ENCODE measurements at places on chromosomes 5 and 9.
A peak's percentile ranks its signal among the peaks of the same experiment; 100 is the strongest.

DNA sequence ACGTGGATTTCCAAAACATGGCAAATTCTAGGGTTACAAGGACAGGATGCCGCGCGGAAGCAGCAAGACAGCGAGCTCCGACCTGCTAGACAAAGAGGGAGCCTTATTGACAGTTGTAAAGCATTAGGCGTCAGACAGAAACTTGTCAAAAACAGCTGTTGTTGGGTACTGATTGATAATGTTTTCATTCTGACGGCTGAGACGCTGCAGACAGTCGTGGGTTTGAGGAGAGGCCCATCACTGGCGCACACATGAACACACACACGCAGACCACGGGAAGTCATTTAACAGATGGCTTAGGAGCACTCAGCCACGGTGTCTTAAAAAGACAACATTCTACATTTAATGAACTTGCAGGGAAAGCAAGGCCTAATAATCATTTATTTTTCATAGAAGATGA lies 324.0 kb downstream of the NDUFS4 start:
- DNase-seq: no peak

- DNase-seq: no peak
These were observed 326.9 kb downstream of the ARHGEF28 start for GRCh38 chr5:73952872-73953271.

- peak; percentile 96 for DNase-seq
These were observed at the start of gene CCDC171 for GRCh38 chr9:15552636-15553527. TSS of gene CCDC171 (plus strand) at chr9:15553043. CDS start at chr9:15564089, 11,046 bp downstream.

- DNase-seq: peak; percentile 87
These were observed 38.3 kb downstream of the FAM78A start for GRCh38 chr9:131237931-131238401.

DNA sequence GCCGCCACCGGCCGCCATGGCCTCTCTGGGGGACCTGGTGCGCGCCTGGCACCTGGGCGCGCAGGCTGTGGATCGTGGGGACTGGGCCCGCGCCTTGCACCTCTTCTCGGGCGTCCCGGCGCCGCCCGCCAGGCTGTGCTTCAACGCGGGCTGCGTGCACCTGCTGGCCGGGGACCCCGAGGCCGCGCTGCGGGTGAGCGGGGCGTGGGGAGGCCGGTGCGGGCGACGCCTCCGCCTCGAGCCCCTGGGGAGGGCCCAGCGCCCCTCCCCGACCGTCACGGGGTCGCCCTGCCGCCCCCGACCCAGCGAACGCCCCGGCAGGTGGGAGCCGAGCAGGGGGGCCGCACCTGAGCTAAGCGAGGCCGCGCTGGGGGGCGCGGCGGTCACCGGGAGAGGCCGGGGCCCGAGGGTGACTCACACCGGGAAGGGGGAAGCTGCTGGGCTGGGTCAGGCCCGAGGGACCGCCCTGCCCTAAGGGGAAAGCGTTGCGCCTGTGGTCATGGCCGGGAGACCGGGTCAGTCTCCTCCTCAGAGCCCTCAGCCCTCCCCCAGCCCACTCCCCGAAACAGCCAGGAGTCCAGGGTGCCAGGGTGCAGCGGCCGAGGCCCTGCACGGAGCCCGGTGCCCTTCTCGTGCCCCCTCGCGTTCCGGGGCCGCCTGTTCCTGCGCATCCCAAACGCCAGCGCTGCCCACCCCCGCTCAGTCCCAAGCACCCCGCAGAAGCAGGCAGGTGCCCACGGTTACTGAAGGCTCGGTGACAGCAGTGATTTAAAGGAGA lies 510 bp downstream of the NOXA1 start:
- no peak for DNase-seq

- no peak for DNase-seq
These were observed 62.3 kb downstream of the GTF3C4 start for GRCh38 chr9:132732326-132733259.

DNA sequence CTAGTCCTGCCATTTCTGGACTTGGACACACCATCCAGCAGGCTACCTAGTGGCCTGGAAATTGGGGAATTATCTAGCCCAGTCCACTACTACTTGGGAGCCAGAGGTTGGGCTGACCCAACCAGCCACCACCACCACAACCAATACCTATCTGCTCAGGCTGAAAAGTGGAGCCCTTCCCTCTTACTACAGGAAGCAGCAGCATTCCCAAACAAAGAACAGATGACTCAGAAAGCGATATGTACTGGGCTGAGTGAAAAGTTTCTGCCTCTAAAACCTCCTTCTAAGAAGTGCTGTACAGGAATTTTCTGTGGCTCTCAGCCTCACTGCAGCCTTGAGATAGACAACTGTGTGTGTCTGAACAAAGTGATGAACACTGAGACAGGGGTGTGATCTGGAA lies 279.4 kb downstream of the CDH10 start:
- no peak for DNase-seq

DNA sequence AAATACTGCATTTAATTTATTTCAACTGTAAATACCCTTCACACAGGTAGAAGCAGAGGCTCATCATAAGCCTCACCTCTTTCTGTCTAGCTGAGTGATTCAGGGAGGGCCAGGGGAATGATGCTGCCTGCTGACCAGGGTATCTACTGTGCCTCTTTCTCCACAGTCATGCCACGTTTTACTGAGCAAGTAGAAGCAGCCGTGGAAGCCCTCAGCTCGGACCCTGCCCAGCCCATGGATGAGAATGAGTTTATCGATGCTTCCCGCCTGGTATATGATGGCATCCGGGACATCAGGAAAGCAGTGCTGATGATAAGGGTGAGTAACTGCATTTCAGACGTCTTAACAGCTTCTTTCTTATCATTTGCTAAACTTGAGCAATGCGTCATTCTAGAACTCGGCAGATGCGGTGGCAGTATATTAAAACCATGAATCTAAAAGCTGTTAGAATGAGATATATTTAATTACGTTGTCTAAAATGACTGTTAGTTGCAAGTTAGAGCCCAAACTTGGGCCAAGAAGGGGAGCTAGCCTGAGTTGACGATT lies 50.0 kb upstream of the LRRTM2 start:
- no peak for DNase-seq

GRCh38 chr5:28421141-28421540 lies 1382.8 kb upstream of the CDH9 start:
- DNase-seq: no peak

DNA sequence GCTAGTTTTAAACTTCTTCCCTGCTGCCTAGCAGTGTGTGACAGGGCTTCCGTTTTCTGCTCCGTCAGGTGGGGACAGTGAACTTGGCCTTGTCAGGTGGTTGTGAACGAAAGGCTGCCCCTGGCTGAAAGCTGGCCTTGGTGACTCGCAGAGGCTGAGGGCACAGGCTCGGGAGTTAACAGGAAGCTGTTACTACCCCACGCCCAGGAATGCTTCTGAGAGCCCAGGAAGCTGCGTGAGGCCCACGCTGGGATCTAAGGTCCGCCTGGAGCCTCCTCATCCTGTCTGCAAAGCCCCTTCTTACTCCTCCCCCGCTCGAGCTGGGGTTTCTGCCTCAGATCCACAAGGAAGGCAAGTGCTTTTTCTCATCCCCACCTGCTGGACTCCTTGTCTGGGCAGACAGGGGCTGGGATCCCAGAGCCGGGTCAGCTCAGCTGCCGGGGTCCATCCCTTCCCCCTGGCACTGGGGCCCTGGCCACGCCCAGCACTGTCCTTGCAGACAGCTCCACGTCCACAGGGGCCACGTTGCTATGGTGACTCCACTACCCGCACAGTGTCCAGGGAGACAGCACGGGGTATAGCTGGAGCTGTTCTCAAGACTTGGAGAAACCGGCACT lies 124.7 kb upstream of the TBC1D2 start:
- DNase-seq: no peak

- no peak for DNase-seq
These were observed 367.6 kb downstream of the PDE4D start for GRCh38 chr5:59525957-59526356.

- peak; percentile 42 for DNase-seq
These were observed 203.3 kb upstream of the DMRT1 start for GRCh38 chr9:638152-638551.

DNA sequence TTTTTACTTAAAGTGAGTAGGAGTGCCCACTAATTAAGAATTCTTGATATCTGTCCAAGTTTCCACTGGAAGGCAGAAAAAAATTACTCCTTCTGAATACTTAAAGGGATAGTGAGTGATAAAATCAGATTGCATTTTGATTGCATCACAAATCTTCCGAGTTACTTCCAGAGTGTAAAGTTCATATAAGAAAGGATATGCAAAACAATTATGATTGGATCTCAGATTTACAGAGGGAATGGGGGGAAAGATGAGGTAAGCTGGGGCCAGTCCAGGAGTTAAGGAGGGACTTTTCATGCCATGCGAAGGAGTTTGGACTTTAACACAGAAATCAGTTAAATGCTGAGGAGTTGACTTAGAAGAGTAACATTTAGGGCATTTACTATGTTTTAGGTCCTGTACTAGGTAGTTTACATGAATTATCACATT lies 9.3 kb upstream of the RNF145 start:
- no peak for DNase-seq

DNA sequence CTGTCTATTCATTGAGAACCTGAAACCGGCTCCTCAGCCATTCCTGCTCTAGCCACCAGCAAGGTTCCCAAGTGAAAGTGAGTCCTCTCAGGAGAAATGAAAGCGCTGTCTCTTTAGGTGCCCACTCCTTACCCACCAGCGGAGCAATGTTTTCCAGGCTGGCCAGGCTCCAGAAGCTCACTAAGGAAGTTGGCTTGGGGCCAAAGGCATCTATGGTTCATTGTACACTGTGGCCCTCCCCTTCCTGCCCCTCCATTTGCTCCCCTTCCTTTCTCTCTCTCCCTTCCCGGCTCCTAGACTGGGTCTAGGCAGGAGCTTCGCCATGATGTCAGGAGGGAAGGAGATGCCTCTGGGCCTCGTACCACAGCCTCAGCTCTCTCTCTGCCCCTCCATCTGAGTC lies 1.1 kb upstream of the GABRP start:
- DNase-seq: no peak

GRCh38 chr5:39501397-39501796 lies 76.6 kb upstream of the DAB2 start:
- no peak for DNase-seq

GRCh38 chr9:101028346-101029314 lies at the start of gene PLPPR1:
TSS of gene PLPPR1 (plus strand) at chr9:101028727.
- DNase-seq: no peak

DNA sequence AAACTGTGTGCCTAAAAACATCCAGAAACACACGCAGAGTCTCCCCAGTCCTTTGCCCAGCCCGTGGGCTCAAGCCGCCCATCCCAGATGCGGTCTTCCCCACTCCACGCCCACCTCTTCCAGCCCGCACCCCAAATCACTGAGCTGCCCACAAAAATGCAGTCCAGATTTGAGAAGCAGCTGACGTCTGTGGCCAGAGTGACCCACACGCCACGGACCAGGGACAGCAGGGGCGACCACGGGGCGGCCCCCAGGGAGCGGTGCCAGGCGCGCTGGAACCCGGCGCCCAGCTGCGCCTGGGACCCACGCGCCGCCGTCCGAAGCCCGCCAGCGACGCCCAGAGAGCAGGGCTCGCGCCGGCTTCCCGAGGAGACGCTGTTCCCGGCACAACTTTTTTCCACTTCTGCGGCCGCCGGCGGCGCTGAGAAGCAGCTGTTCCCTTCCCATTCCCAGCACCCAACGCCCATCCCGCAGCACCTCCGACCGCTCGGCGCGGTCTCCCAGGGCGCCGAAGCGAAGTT lies 674 bp downstream of the LHFPL2 start:
- peak; percentile 46 for DNase-seq

GRCh38 chr5:96121364-96121763 lies 159.7 kb upstream of the ELL2 start:
- no peak for DNase-seq

GRCh38 chr5:158725297-158725851 lies 374.3 kb downstream of the EBF1 start:
- DNase-seq: no peak
